ENCODE measurements at places on chromosomes 6 and 20.

- no peak for DNase-seq
These were observed 24.2 kb downstream of the ZFP64 start for GRCh38 chr20:52167232-52167840.

DNA sequence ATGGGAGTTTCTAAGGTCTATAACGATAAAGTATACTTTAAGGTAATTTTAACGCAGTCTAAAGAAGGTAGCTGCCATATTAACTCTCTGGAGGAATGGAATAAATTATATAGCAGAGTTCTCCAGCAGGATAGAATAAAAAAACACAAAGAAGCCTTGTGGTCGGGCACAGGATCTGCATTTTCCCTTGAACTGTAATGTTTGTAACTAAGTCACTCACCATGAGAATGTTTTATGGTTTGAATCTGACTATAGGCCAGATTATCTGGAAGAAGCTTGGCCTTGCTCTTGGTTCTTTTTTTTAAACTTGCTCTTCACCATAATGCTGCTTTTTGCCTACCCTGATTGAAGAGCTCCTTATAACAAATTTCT is 238.8 kb upstream of the NOX3 start:
- no peak for DNase-seq

GRCh38 chr6:31402324-31403282 is 792 bp upstream of the MICA start:
- no peak for DNase-seq

- no peak for DNase-seq
These were observed 77.6 kb downstream of the TPBG start for GRCh38 chr6:82441047-82441855.

GRCh38 chr6:3175715-3176402 is 18.5 kb upstream of the TUBB2A start:
- no peak for DNase-seq

DNA sequence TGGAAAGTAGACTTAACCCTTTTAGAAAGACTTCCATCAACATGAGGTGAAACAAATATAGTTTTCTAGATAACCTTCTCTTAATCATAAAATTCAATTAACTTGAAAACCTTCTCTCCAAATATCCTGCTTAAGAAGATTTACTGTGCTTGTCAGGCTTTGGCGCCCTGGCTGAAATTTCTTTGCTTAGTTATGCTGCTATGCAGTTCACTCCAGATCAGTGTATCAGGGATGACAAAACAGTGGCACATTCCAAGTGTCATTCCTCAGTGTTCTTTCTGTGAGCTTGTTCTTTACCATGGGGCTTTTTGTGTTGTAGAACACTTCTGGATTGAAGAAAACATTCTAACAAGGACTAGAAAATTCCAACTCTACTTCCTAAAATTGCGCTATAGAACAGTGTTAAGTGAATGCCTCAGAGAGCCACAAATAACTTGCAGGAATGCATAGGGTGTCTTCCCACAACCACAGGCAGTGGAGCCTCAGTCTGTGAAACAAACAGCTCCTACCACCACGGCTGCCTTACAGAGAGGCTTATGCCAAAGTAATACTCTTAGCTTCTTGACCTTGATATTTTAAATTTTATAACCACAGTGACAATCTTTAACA is 443.6 kb downstream of the CDC5L start:
- DNase-seq: no peak

- no peak for DNase-seq
These were observed 76.0 kb downstream of the RSPH3 start for GRCh38 chr6:158923805-158924498.

GRCh38 chr20:9476174-9476573 is 38.2 kb upstream of the LAMP5 start:
- DNase-seq: no peak

DNA sequence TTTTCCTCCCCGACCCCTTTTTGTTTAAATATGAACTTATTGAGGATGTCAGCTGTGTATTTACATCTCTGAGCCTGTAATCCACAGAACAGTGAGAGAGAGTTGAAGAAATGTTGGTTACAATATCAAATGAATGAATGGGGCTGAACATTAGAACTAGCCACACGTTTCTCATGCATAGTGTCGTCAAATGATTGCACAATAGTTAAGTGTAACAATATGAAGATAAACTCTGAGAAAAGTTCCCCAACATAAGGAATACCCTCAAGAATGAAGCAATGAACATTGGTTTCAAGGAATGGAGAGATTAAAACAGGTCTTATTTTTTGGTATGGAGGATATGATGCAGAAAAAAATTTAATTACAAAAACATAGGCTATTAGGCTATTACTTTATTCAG is 100.5 kb upstream of the DTNBP1 start:
- DNase-seq: no peak

DNA sequence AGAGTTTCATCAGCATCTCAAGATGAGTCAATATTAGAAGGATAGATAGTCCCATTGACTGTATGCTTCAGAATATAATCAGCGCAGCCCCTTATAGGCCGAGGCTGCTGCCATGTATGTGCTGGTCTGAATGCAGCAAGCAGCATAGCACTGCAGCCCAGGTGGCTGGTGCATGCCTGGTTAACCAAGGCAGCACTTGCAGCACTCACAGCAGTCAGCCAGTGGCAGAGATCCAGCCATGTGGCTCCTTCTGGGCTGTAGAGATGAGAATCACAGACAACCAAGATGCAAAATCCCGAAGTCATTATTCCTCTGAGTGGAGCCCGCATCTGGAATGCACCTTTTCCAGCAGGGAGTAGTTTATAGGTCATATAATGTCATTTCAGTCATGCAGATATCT is 251.9 kb downstream of the UST start:
- DNase-seq: no peak

- DNase-seq: no peak
These were observed 47.4 kb downstream of the STK38 start for GRCh38 chr6:36499918-36500317.

DNA sequence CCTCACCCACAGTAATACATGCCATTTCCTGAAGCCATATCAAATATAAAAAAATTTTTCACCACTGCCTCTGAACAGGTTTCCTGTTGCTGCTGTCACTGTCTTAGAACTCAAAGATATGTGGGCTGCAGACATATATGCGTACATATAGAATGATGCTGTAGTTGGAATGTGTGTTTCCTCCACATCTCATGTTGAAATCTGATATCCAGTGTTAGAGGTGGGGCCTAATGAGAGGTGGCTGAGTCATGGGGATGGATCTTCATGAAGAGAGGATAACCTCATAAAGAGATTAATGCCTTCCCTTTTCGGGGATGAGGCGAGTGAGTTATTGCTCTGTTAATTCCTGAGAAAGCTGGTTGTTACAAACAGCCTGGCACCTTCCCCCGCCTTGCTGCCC is 7.7 kb upstream of the SCP2D1 start:
- no peak for DNase-seq

GRCh38 chr6:74058606-74059005 is 362.6 kb downstream of the CD109 start:
- DNase-seq: no peak

GRCh38 chr20:20022498-20022897 is 5.3 kb downstream of the NAA20 start:
- DNase-seq: no peak

GRCh38 chr6:134238960-134239795 is 78.7 kb downstream of the SGK1 start:
- DNase-seq: no peak

GRCh38 chr6:19759117-19759880 is 77.9 kb upstream of the ID4 start:
- DNase-seq: no peak

DNA sequence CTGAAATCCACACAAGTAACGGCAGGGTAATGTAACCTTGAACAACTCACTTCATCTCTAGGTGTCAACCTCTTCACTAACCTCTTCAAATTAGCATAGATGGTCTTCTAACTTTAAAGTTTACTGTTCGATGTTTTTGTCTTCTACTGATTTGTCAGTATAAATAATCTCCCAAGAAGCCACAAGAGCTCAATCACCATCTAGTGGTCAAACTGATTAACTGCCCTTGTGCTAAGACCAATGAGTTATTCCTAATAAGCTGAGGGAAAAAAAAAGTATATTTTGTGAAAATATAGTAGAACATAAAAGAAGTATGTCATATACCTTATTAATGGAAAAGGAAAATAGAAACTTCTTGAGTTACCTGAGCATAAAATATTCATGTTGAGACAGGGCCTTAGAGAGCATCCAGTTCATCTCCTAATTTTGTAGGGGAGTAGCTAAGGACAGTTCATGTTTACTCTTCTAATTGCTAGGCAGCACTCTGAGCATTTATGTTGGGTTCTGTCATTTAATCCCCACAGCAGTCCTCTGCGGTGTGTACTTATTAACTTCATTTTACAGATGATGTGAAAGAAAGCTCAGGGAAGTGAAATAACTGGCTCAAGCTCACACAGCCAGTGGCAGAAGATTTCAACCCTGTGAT is 317.1 kb downstream of the ESR1 start:
- peak; percentile 1 for DNase-seq

- DNase-seq: no peak
These were observed 47.1 kb downstream of the ELMO2 start for GRCh38 chr20:46359233-46359751.

GRCh38 chr6:100704961-100705360 is 176.2 kb downstream of the ASCC3 start:
- no peak for DNase-seq

- DNase-seq: no peak
These were observed 1.6 kb downstream of the CLPSL1 start for GRCh38 chr6:35782424-35782823.

- no peak for DNase-seq
These were observed 19.6 kb downstream of the ANGPT4 start for GRCh38 chr20:896501-897025.

DNA sequence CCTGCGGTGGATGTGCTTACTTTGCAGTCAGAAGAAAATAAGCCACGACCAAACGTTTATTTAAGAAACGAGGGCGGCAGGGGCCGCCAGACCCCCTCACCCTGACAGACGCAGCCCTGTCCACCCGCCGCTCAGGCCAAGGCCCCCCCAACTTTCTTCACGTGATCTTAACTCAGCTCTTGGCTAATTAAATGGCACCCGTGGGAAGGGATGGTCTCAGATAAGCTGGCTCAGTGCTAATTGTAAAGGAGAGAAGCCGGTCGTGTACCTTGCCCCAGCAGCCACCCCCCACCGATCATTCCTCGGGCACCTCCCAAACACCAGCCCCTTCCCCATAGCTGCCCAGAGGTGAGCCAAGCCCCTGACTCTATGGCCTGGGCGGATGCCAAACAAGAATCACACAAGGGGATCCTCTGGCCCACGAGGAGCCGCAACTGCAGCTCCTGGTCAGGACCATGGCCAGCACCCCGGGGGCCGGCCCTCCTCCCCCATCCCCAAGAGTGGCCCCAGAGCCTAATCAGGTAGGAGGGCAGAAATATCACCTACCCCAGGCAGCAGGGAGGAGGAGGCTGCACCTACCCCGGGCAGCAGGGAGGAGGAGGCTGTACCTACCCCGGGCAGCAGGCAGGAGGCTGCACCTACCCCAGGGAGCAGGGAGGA is 11.2 kb downstream of the KCNQ2 start:
- DNase-seq: no peak

- DNase-seq: no peak
These were observed 44.5 kb downstream of the ARID1B start for GRCh38 chr6:156821707-156822106.

GRCh38 chr20:41171736-41172295 is 34.5 kb downstream of the PLCG1 start:
- DNase-seq: no peak

GRCh38 chr6:42727627-42728026 is 5.2 kb upstream of the PRPH2 start:
- no peak for DNase-seq

GRCh38 chr20:47205577-47206123 is 150.8 kb downstream of the ZMYND8 start:
- DNase-seq: no peak
